ENCODE measurements at places on chromosomes 1 and 21.

- no peak for DNase-seq
Observed at GRCh38 chr1:111569913-111570312, 49.7 kb upstream of the RAP1A start.

DNA sequence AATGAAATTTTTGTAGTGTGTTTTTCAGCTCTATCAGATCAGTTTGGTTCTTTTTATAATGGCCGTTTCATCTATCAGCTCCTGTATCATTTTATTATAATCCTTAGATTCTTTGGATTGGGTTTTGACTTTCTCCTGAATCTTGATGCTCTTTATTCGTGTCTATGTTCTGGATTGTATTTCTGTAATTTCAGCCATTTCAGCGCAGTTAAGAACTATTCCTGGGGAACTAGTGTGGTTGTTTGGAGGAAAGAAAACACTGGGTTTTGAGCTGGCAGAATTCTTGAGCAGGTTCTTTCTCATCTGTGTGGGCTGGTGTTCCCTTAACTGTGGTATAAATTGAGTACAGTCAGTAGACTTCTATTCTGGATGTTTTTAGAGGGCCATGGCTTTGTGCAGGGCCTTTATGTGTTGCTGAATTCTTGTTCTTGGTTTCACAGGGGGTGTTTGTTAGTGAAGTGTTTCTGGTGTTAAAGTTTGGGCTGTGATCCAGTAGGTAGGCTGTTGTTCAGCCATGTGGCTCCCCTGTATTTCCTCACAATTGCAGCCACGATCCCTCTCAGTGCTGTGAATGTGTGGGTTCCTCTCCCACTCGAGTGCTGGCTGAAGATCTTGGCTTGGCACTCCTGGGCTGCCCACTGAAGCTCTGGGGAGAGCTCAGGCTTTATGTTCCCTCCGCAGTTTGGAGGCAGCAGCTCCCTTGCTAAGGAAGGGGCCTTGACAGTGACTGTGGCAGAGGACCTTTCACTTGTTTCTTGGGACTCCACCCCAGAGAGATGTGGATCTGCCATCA is 56.0 kb upstream of the CCDC190 start:
- no peak for DNase-seq

- no peak for DNase-seq
Observed at GRCh38 chr1:104699433-104699832, 949.7 kb downstream of the AMY1C start.

- DNase-seq: no peak
Observed at GRCh38 chr1:6245086-6245868, 1.3 kb downstream of the HES3 start.

DNA sequence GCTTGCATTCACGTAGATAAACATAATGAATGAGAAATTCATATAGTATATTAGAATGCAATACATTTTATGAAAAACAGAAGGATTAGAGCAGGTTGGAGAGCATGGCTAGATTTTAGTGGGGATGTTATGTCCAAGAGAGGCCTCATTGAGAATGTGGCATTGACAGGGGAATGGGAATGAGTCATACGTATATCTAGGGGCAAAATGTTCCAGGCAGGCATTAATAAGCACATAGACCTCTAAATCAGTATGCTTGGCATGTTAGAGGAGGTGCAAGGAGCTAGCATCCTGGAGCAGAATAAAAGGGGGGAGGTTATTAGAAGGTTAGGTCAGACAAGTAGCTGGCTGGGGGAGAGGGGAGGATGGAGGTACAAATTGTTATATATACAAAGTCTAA is 93.0 kb downstream of the USH2A start:
- no peak for DNase-seq

GRCh38 chr1:54323324-54323739 is 82.9 kb downstream of the SSBP3 start:
- DNase-seq: no peak

DNA sequence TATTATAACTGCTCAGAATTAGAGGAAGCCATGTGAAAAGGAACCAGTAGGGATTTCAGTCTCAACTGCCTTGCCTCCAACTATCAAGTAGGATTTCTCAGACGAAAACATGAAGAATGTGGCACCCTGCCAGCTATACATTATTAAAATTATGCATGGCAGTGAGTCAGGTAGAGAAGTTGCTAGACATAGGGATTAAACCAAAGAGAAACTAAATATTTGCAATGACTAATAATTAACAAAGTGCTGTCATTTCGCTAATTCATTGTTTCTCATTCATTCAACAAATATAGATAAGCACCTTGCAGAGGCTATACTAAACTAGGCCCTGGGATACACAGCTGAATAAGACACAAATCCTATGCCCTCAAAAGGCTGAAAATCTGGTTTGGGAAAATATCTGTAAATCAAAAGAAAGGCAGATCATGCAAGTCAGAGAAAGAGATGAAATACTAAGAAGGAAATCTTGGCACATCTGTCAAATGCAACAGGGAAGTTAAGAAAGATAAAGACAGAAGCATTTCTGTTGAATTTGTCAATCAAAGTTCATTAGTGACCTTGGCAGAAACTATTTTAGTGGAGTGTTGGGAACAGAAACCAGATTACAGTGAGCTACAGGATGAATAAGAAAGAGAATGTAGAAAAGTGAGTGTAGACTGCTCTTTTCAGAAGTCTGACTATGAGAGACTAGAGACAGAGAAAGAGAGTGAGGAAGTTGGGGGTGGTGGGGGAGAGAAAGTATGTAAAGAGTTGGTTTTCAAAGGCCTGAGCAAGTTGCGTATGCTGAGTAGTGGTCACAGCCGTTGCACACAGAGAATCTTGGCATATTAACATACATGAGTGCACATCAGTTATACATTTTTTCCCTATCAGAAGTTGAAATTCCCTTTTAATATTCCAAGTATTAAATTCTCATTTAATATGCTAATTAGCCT is 14.7 kb upstream of the NBPF11 start:
- no peak for DNase-seq
